Glomerular endothelial cell (primary cell): ENCODE measurements at places on chromosomes 11 and 22. TPM values are rescaled to one million over a fixed set of nuclear protein-coding genes. Genes with fewer than 3 reads are reported as not detected.

Gene C22orf42
- not detected in 2 replicates for total RNA-seq

Gene SLC35C1
- total RNA-seq: 16.8 and 29.4 TPM in 2 replicates

Gene OVOL1
- total RNA-seq: not detected in 2 replicates

- DNase-seq: no peak
Observed at GRCh38 chr11:134691985-134692384, 279.9 kb upstream of the B3GAT1 start.

Gene MGAT3
- total RNA-seq: 0.05 and 0.12 TPM in 2 replicates

- no peak for DNase-seq
Observed at GRCh38 chr11:95831198-95831883, 41.0 kb downstream of the CEP57 start.

Gene CD3D
- total RNA-seq: not detected in 2 replicates

DNA sequence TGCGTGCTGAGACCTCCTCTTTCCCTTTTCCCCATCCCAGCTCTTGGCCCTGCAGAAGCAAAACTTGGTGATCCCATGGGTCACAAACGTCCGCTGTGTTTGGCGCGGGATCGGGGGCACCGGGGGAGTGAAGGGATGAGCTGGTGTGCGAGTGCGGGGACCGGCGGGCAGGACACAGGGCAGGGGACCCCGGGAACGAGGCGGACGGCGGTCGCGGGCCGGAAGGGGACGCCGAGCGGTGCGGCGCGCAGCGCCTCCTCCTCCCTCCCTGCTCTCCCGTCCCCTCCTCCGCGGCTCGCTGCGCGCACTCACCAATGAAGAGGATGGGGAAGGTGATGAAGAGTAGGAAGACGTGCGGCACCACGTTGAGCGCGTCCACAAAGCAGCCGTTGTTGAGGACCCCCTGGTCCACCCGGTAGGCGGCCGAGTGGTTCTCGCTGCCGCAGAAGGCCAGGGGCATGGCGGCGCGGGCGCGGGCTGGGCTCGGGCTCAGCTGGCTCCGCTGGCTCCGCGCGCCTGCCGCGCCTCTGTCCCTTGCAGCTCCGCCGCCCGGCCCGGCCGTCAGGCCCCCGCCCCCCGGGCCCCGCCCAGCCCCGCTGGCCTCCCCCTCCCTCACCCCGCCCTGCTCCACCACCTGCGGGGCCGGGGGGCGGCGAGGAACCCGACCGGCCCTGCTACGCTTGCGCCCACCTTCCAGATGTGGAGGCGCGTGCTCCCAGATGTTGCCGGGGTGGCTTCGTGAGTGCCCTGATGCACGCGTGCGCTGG, at the start of gene ABCC8:
ABCC8 (minus strand) TSS at position 529 of the 767 bp plus-strand sequence; CDS start at position 460, 69 bp downstream.
- no peak for DNase-seq

DNA sequence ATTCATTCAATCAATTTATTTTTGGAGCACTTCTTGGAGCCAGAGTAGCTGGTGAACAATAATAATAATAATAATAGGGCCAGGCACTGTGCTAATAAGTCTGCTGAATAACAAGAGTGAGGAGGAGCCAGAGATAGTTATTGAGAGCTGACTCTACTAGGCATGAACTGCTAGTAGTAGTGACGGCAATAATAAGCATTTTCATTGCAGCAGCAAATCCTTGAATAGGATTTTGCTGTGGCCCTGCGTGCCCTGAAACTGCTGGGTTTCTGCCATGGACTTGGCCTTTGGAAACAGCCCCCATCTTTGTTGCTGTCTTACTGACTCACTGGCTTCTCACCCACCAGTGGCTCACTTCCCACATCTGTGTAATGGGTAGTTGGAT, 545.9 kb downstream of the MIAT start:
- no peak for DNase-seq

Gene PITPNM1
- total RNA-seq: 18.7 and 64.1 TPM in 2 replicates

Gene APOBEC3A
- not detected in 2 replicates for total RNA-seq

DNA sequence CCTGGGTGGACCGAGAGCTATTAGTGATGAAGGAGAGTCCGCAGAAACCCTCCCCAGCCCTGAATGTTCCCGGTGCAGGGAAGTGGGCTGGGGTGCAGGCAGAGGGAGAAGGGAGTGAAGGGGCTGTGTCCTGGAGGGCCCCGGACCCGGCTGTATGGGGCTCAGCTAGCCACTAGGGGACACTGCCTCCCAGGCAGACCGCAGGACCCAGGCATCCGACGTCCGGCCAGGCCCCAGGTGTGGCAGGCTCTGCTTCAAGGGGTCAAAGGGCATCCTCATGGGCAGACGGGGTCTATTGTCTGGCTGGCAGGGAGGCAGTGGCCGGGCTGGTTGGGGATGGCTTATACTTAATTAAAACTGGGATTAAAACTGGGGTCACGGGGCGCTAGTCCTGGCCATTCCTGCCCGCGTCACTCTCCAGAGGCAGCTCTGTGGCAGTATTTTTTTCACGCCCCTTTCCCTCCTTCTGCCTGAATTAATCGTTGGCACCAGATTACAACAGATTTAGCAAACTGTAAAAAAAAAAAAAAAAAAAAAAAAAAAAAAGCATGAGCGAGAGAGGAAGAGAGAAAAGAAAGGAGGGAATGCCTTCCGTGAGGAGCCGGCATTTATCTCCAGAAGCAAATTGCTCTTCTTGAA, 5.1 kb downstream of the FLRT1 start:
- no peak for DNase-seq

DNA sequence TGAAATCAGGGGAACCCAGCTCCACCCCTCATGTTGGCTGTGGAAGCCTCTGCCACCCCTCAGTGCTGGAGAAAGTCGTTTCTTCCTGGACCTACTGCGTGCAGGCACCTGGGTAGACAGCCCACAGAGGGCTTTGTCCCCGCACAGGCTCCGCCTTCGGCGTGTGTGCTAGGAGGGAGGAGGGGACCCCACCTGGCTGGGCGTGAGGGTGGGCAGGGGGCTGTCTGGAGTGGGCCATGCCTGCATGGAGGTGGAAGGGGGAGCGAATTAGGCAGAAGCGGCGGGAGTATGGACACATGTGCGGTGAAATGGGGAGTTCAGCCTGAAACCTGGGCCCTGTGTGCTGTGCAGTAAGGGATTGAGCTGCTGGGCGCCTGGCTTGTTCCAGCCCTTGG, 49.3 kb downstream of the FBLN1 start:
- DNase-seq: no peak

DNA sequence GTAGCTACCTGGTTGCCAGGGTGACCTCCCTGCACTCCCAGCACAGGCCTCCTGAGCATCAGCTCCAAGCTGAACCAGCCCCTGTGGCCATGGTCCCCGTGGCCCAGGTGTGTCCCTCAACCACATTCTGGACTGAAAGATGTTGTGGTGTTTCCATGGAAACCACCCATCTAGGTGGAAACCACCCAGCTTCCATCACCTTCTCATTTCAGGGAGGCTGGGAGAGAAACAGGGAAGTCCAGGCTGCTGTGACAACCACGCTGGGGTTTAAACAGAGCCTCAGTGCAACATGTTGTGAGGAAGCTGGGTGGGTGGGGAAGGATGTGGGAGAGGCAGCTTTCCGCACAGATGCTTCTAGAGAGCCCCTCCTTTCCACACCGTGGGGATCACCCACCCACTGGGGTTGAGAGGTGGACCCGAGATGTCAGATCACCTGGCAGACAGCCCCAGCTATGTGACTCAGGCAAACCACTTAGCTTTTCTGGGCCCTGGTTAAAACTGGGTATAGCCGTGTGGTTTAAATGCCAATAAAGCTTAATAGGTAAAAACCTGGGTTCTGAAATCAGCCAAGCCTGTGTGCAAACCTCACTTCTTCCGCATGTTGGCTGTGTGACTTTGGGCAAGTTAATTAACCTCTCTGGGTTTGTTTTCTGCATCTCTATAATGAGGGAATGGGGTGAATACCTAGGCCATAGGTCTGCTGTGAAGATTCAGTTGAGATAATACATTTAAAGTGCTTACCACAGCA, 46.4 kb downstream of the CD82 start:
- DNase-seq: no peak

DNA sequence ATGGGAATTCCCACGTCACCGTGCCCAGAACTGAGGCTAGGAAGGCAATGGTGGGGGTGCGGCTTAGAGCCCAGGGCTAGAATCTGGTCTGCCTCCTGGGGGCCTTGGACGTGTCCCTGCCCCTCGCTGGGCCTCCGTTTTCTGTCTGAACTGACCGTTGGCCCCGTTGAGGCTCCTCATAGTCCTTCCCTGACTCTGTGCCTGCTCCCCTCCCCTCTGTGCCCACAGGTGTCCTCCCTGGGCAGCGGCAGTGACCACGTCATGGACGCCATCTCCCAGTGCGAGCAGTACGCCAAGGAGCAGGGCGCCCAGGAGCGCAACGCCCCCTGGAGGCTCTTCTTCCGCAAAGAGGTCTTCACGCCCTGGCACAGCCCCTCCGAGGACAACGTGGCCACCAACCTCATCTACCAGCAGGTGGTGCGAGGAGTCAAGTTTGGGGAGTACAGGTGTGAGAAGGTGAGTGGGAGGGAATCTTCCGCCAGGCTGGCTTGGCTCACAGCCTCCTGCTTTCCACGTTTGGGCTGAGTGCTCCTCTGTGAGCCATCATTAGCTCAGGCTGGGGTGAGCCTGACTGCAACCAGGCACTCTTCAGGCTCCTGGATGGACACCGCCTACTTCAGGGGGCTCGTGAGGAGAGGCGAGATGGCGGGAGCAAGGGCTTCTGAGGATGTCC, 63.9 kb downstream of the MYO7A start:
- no peak for DNase-seq

GRCh38 chr11:6111673-6112072, 4.2 kb downstream of the OR56B4 start:
- no peak for DNase-seq

GRCh38 chr11:45395947-45396346, 109.8 kb upstream of the SYT13 start:
- no peak for DNase-seq

GRCh38 chr11:107014871-107015270, 3.4 kb downstream of the GUCY1A2 start:
- no peak for DNase-seq

Gene OR51B2
- total RNA-seq: not detected in 2 replicates

Gene PKP3
- 0.41 and 1.9 TPM in 2 replicates for total RNA-seq

DNA sequence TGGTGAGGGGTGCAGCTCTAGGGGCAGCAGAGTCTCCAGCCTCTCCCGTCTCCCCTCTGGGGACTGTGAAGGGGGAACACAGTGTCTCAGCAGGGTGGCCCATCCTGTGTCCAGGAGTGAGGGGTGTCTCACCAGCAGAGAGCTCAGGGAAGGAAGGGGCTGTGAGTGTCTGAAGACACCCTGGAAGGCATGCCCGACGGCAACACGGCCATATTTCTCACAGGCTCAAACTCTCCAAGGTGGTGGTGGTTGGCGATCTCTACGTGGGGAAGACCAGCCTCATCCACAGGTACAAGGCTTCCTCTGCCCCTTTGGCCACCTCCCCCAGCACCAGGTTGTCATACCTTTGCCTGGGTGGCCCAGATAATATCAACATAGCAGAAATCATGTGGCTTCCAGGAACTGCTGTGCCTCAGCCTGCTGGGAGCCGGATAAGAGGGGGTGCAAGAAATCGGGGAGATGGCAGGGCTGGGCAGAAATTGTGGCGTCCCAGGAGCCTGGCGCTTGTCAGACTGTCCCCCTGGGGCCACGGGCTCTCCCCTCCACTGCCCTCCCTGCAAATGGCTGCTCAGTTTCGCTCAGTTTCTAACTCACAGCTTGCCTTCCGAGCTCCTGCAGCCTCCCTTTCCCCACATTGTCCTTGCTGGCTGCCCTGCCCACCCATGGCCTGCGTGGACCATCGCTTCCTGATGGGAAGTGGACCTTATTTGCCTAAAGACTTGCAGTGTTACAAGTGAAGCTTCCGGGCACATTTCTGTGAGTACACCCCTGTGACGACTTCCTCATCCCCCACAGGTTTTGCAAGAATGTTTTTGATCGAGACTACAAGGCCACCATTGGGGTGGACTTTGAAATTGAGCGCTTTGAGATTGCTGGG, 7.2 kb downstream of the RAB36 start:
- no peak for DNase-seq

DNA sequence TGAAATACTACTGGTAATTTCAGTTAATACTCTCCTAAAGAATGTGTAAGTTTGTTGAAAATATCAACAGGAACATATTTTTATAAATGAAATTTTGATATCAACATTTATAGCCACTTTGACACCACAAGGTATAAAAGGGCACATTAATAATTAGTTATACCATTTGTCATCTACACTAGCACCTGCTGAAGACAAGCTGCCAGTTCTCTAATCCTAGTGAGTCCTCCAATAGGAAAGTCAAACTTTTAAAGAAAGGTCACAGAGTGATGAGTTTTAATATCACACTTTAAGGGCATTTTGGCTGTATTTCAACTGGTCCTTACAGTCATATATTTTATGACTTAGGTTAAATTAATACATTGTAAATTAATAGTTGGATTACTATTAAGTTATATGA, 52.3 kb downstream of the APOL5 start:
- DNase-seq: no peak

DNA sequence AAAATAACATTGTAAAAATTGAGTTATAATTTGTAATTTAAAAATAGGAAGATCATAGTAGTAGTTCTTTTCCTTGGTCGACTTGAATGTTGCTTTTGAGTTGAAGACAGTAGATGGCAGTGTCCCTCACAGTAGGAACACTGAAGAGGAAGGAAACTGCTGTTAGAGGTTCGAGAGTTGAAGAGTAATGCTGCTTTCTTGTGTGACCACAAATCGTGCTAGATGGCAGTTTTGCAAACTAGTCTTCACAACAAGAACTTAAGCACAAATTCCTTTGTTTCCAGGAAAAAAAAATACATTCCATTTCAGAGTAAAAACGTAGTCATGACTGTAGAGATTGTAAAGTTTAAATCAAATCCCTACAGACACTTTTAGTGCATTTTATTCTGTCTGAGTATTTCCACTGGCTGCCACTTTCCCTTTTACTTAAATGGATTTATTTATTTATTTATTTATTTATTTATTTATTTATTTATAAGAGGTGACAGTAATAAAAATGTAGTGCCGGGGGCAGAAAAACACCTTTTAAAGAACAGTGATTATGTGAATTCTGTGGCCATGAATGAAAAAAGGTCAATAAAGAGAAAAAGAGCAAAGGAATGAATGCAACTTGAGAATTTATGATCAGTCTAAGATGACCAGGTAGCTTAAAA, 54.6 kb downstream of the SPECC1L start:
- DNase-seq: peak; percentile 66

DNA sequence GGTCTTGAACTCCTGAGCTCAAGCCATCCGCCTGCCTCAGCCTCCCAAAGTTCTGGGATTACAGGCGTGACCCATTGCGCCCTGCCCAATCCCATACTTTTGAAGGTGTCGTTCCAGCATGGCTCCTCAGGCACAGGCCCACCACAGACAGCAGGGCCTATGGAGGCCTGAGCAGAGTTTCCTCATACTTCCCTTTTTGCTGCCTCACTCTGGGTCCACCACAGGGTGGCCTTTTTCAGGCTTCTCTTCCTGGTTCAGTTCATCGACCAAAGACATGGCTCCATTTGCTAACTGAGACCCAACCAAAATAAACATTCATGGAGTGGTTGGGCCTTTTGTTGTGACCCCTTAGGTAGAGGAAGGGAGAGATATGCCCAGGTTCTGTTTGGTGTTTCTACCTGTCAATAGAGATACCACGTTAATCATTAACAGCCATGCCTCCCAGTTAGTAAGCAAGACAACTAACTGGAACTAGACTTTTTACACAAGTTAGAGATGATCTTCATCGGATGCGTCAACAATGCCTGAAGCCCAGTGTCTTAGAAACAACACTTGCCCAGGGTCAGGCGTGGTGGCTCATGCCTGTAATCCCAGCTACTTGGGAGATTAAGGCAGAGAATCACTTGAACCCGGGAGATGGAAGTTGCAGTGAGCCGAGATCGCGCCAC, 35.1 kb downstream of the TRIOBP start:
- DNase-seq: no peak
